Aortic smooth muscle cell (primary cell): ENCODE measurements at places on chromosomes 3 and 15. TPM values are rescaled to one million over a fixed set of nuclear protein-coding genes. Genes with fewer than 3 reads are reported as not detected.

Gene GPR62
- total RNA-seq = under 0.01 TPM in 1 of 2 replicates, not detected in the other

Gene PLA2G4E
- not detected in 2 replicates for total RNA-seq

Gene CHRNA7
- total RNA-seq = 1.4 and 5.3 TPM in 2 replicates

Gene HACD2
- 15.3 and 16.7 TPM in 2 replicates for total RNA-seq

Gene SLC12A8
- total RNA-seq = 1.3 and 2.6 TPM in 2 replicates

Gene POTEB2
- total RNA-seq = not detected in 2 replicates

Gene NOX5
- total RNA-seq = 0.13 and 0.19 TPM in 2 replicates

Gene KLHDC8B
- 28.8 and 32.0 TPM in 2 replicates for total RNA-seq

Gene SERPINI2
- total RNA-seq = not detected in 2 replicates

Gene MESP1
- total RNA-seq = 0.37 and 0.53 TPM in 2 replicates

Gene PYGO1
- 4.4 and 7.0 TPM in 2 replicates for total RNA-seq

Gene GPR27
- 0.13 TPM in 1 of 2 replicates, not detected in the other for total RNA-seq

Gene SPATA12
- total RNA-seq = under 0.01 and 0.06 TPM in 2 replicates

Gene LYZL4
- total RNA-seq = not detected in 2 replicates

Gene IL1RAP
- total RNA-seq = 16.8 and 19.0 TPM in 2 replicates

Gene DLL4
- total RNA-seq = 0.56 and 1.5 TPM in 2 replicates

Gene FAH
- 39.2 and 52.2 TPM in 2 replicates for total RNA-seq

Gene TMEM212
- not detected in 2 replicates for total RNA-seq

Gene RTP1
- not detected in 2 replicates for total RNA-seq

Gene MESP2
- 0.25 and 0.53 TPM in 2 replicates for total RNA-seq

Gene CPN2
- total RNA-seq = not detected in 2 replicates

Gene GOLGA8S
- total RNA-seq = under 0.01 and 0.06 TPM in 2 replicates

Gene CYP8B1
- total RNA-seq = not detected in 2 replicates

Gene PROS1
- 52.4 and 57.9 TPM in 2 replicates for total RNA-seq

Gene MON1A
- 10.4 and 12.8 TPM in 2 replicates for total RNA-seq

Gene CASR
- not detected in 2 replicates for total RNA-seq

Gene WWTR1
- total RNA-seq = 134 and 160 TPM in 2 replicates

Gene ITGB5
- 543 and 583 TPM in 2 replicates for total RNA-seq

Gene GALNT15
- total RNA-seq = 2.8 and 11.5 TPM in 2 replicates

Gene EEF1AKMT4
- 2.2 and 3.2 TPM in 2 replicates for total RNA-seq
